ENCODE measurements at places on chromosomes 11 and 22.

GRCh38 chr22:18975434-18976196, 39.5 kb upstream of the PRODH start:
- DNase-seq, result no peak

- DNase-seq, result no peak
Observed at GRCh38 chr11:108237058-108237481, 14.2 kb downstream of the ATM start.

GRCh38 chr11:113563766-113564526, 88.7 kb upstream of the DRD2 start:
- DNase-seq, result no peak

DNA sequence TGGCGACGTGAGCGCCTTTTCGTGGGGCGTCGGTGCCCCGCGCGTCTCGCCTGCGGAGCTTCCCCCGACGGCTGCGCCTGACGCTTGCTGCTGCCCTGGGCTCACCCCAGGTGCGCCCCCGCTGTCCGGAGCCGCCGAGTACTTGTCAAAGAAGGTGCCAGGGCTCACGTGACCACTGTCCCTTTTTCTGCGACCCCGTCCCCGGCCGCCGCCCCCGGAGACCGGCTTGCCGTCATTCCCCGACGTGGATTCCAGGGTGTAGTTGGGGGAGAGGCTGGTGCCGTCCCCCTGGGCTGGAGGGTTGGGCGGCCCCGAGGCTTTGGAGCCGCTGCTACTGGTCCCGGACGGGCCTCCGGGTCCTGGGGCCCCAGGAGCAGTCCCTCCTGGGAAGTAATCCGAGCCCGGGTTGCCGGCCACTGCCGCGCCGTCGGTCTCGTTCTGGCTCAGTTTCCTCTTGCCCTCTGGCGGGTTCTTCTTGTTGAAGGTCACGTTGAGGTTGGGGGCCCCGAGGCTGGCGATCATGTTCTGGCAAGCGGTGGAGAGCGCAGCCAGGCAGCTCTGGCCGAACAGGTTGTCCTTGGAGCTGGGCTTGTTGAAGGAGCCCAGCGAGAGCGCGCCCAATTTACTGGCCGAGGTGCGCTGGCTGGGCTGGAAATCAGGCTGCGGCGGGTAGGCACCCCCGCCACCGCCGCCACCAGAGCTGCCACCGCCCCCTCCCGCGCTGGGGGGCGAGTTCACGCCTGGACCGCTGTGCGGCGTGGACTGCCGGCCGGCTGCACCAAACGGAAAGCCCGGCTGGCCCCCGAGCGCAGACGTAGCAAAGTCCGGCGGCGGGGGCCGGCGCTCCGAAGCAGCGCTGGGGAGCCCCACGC, 3.8 kb downstream of the MN1 start:
- DNase-seq, result no peak
